Aorta (tissue), 5 donors: ENCODE measurements at places on chromosomes 11 and 22.

DNA sequence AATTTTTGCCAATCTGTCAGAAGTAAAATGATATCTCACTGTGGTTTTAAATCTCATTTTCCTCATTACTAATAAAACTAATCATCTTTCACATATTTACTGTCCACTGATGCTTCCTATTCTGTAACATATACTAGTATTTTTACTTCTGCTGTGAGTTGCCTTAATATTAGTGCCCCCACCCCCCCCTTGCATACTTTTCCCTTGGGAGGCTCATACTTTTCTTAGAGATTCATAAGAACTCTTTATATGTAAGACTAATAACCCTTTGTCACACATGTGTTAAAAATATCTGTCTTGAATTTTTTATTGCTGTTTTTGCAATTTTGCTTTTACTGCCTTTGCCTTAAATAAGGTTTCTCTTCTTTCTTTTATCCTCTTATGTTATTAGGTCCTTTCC is 87.2 kb downstream of the PHF21A start:
- no peak for DNase-seq

DNA sequence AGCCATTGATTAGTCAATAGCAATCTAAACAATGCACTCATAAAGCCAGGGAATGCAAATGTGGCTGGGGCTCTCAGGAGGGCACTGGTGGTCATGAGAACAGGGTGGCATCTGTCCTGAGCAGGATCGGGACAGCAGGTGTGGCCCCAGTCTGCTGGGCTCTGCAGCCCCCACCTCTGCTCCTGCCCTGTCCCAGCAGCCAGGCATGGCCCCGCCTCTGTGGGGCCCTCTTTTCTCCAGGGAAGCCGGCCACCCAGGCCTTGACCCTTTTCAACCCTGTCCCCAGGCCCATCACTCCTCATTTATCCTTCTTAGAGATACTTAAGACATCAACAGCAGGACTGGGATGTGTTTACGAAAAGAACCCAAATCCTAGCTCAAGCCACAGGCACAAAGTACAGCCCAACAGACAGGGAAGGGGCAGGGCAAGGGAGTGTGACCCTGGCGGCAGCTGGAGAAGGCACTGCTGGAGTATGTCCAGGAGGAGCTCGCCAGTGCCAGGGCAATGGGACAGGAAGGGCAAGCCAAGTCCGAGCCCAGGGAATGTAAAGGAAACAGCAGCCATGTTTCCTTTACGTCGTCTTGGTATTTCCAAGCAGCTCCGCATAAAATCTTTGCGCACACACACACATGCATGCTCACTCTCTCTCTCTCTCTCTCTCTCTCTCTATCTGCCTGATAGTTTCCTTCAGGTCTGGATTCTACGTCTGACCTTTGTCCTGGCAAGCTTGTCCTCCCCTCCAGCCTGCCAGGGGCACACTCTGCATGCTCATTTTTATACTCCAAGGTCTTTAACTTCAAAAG is 59.9 kb downstream of the DGCR2 start:
- no peak for DNase-seq

- DNase-seq: no peak
These were observed 20.3 kb downstream of the ARHGAP20 start for GRCh38 chr11:110691926-110692325.

DNA sequence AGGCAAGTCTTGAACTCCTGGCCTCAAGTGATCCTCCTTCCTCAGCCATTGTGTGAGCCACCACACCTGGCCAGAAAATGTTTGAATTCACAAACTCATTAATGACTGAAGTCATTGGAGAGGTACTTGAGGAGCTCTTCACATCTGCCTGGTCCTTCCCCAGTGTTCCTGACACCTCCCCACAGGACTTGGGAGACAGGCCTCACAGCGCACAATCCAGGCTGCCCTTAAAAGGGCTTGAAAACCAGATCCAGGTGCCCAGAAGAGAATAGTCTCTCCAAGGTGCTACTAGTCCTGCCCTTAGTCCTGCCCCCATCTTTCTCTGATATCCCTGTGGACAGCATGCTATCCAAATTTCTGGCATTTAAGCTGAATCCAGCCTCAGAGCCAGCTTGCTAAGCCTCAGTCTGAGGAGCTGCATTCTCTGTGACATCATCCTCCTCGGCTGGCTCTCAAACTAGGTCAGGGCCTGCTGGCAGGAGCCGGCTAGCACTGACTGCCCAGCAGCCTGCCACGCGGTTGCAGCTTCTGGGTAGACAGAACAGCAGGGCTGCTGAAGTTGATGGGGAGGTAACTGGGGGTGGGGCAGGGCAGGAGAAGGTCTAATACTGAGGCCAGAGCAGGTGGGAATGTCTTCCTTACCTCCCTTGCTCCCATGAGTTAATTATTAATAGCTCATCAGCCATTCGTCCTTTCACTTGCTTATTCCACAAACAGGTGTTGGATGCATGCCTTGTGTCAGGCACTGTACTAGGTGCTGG is 35.3 kb upstream of the NECTIN1 start:
- no peak for DNase-seq

- DNase-seq: no peak
These were observed 7.8 kb downstream of the IFT27 start for GRCh38 chr22:36768141-36768540.

DNA sequence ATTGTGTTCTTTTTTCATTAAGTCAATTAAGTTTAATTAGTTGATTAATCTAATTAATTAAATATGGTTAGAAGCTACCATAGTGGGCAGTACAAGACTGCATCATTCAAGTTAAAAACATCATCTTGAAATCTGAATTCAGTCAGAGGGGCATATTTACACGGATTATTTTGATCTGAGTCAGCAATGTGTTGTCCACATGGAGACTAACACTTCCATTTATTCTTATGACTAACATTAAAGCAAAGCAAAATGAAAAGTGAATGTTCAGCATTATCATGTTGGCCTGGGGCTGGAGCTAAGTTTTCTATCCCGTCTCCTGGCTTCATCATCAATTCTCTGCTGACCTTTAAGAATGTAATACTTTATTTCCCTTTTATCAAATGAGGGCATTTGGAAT is 17.3 kb downstream of the FLI1 start:
- no peak for DNase-seq

GRCh38 chr22:39122772-39123470 is 25.9 kb downstream of the APOBEC3H start:
- no peak for DNase-seq

DNA sequence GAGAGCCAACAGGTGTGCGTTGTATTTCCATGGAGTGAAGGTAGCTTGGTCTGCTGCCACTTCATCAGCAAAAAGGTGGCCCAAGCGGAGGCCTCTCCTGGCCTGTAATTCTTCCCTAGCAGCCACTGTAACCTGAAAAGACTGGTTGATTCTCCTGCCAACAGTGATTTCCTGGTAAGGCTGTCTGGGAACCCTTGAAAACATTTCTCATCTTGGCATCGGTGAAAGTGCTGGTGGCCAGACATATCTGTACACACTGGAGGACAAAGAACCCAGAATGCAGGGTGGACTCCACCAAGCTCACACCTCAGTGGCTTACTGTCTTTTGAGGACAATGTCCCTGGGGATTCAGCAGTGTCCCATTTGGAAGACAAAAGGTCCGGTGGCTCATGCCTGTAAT is 128.0 kb downstream of the TRIM29 start:
- no peak for DNase-seq

DNA sequence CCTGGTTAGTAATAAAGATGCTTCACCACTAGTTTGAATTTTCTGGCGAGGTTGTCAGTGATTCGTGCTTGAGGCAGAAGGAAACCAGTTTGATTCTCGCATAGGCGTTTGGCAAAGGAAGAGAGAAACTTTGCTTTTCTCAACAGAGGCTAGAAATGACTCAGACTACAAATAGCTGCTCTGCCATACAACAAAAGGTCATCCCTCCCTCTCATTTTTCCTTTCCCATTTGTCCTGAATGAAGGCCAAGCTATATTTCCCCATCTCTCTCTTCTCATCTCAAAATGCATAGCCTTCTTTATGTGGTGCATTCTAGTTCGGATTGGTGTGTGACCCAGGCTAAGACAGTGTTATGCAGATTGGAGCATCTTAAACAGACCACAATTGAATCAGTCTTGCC is 741.4 kb downstream of the NTM start:
- DNase-seq: no peak

DNA sequence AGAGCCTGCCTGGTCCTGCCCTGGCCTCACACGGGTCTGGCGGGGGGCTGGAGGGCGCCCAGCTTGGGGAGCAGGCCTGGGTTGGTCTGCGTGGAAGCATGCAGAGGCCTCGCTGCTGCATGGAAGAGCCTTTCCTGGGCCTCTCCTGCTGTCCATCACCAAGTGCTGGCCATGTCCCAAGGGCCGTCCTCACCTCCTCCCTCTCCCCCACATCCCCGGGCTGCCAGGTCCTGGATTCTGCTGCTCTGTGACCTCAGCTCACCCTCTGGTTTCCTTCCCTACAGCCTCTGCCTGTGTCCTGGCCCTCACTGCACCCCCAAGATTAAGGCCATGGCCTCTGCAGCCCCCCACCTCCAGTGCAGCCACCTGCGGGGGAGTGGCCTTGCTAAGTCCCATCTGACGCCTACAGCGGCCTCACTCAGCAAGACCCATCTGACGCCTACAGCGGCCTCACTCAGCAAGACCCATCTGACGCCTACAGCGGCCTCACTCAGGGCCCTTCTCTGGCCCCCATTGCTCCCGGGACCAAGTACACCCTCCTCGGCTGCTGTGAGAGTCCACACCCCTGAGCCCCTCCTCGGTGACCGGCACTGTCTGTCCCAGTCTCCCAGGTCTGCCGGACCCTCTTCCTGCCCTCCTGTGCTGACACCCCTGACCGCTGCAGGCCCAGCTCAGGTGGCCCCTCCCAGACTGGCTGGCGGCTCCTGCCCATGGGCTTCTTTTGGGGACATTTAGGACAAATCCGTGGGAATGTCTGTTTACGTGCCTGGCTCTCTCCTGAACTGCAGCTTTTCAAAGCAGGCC is 119.5 kb upstream of the B3GAT1 start:
- DNase-seq: peak; percentile 63

GRCh38 chr22:35312198-35313059 is 12.7 kb downstream of the TOM1 start:
- DNase-seq: peak; percentile 52

GRCh38 chr11:34236572-34236971 is 121.2 kb downstream of the ABTB2 start:
- no peak for DNase-seq

DNA sequence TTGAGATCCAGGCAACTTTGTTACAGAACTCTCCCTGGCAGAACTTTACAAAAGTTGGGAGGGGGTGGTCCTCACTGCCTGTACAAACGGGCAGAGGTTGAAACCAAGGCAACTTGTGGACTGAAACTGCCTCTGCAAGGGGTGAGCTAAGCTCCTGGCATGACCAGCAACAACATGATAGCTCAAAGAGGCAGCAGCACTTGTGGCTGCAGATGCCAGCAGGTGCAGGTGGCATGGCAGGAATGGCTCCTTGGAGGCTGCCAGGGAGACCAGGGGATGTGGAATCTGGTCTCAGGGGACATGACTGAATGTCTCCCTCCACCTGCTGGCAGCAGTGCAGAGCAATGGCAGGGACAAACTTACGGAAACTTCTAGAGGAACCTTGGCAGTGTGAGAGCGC is 38.8 kb upstream of the PHF21A start:
- DNase-seq: no peak

DNA sequence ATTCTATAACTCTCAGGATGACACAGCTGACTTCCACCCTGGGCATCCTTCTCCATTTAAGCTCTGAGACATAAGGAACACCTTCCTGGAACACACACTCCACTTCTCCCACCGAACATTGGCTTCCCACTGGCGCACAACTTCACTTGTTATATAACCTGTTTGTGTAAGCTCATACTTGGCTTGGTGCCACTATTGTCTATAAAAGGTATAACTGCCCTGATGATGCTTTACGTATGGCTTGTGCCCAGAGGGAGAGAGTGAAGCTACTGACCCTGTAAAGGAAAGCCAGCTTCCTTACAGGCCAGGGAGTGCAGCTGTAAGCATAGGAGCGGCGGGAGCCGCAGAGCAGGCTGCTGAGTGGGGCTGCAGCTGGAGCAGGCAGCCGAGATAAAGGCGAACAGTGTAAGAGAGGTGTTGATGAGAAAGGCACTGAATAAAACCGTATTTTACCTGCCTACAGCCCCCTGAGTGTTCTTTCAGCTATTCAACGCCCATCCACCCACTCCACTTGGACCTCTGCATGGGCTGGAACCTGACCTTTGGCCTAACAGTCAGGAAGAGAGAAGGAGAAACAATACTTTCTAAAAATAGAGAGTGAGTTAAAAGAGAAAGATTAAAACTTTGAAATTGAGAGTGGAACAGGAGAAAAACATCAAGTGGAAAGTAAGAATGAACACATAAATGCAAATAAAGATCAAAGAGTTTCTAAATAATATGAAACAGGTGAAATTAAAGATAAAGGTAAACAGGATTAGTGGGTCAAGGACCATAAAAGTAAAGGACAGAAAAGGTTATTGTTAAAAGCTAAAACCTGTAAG is 252.1 kb upstream of the ARHGAP42 start:
- no peak for DNase-seq

GRCh38 chr11:114308689-114309089 is 12.5 kb downstream of the NNMT start:
- DNase-seq: peak; percentile 60

DNA sequence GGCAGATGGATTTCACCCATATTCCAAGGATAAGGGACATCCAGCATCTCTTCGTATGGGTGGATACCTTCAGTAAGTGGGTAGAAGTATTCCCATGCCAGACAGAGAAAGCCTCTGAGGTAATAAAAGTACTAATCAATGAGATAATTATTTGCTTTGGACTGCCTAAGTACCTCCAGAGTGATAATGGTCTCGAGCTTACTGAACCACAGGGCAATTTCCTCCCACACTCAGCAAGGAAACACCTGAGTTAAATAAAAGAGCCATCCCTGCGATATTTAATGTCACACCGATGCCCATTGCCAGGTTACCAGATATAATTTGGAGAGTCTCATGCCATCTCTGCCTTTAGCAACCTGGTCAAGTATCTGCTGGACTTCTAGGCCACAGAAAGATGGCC is 70.6 kb upstream of the MPEG1 start:
- DNase-seq: no peak

DNA sequence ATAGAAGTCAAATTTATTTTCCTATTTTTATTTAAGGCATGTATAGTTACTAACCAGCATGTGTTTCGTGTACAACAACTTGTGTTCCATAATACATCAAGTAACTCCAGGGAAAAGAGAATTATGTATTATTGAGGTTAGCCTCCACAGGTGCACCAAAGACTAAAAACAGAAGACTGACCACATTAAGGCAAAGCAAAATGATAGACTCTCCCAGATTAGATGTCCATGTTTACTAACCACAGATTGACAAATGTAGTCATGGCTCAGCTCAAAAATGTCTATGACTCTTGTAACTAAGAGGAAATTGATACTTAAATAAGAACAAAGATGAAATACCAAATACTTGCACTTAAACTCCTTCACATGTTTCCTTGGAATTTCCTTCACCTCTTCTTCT is 238.5 kb downstream of the METTL15 start:
- DNase-seq: no peak

DNA sequence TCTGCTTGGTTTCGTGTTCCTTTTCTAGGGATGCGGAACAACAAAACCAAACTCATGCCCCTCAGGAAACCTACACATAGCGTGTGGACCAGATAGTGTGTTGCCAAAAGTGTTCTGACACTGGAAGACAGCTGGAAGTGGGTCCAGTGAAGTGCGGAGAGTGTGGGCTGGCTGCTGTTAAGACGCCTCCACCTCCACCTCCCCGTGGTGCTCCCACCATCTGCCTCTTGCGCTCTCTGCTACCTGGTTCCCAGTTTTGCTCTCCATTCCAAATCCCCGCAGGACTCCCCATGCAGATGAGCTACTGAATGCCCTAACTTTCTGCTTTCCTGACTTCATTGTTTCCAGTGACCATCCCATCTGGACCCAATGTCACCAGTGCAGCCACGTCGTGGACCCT is 51.8 kb downstream of the NCAPD3 start:
- peak; percentile 51 for DNase-seq

GRCh38 chr11:118921121-118921928 is 4.4 kb downstream of the BCL9L start:
- peak; percentile 86 for DNase-seq

- DNase-seq: no peak
These were observed 38.2 kb upstream of the NARS2 start for GRCh38 chr11:78612721-78613377.
